ENCODE measurements at places on chromosomes 7 and 10.
A peak's percentile ranks its signal among the peaks of the same experiment; 100 is the strongest.

DNA sequence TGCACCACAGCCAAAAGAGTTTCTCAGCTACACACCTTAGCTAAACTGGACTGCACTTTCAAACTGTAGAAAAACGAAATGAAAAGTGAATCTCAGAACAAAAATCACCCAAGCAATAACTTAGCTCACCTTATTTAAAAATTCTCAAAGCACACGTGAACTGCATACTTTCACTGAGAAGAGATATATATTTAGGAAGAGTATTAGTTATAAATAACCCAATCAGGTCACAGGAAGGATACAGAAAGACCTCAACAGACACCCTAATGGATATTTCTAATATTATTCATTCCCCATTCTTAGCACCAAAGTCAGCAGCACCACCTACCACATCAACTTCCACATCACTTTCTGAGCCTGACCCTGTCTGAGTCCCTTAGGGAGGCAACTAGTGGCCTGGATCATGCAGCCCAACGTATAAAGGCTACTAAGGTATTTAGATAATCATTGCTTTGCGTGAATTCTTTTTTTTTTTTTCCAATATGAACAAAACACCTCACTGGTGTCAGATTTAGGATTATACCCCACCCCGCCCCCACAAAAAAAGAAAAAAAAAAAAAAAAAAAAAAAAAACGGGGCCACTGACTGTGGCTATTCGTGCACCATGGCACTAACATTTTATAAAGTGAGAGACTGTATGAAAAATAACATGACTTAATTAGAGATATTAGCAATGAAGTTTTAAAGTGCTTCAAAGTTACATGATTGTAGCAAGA lies 2.6 kb downstream of the ABI1 start:
- DNase-seq, result no peak

DNA sequence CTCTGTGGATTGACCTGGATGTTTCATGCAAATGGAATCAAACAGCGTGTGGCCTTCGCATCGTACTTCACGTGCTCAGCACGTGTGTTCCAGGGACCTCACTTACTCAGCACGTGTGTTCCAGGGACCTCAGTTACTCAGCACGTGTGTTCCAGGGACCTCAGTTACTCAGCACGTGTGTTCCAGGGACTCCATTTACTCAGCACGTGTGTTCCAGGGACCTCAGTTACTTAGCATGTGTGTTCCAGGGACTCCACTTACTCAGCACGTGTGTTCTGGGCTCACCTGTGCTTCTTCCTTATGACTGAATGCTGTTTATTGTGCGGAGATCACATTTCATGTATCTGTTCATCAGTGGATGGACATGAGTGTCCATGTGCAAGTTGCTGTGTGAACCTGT lies 22.0 kb downstream of the INPP5A start:
- no peak for DNase-seq

DNA sequence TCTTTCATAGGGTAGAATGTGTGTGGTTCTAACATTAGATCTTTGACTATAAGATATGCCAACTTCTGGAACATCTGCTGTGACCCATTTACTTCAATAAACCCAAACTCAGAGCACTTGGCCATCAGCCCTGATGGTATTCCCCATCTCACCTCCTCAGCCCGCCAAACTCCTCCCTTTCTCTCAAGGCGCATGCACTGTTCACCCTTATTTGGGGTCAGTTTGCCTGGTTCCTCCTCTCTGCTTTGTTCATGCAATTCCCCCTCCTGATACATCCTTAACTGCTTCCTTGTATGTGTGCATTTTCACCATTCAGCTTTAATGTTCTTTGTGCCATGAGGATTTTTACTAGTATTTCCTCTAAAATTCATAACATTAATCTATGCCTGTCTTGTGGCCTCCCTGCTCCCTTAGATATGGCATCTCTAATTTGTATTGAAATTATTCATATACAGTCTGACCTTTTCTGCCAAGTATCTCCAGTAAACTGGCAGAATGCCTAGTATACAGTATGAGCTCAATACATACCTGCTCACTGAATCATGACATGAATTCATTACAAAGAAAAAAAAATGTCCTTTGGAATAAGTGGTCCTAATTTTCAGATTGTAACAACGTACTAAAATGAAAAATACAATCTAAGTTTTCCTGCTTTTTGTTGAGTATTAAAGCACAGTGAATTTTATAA lies 336.8 kb upstream of the IGFBP3 start:
- no peak for DNase-seq

DNA sequence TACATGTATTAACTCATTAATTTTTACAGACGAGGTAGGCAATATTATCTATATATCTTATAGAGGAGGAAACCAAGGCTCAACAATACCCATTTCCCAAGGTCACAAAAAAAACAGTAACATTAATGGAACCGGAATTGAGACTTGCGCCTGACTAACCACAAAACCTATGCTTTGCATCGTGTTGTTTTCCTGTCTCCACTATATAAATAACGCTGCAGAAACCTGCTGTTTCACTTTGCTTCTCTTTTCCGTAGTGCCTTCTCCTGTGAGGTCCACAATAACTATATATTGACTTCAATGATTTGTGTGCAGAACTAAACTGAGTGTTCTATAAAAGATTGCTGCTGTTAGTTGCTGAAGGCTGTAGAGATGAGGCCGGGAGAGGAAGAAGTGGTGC lies 97.7 kb upstream of the RPA3 start:
- DNase-seq, result no peak

- DNase-seq, result no peak
Measured at GRCh38 chr7:11895337-11895736, 63.3 kb upstream of the THSD7A start.

- DNase-seq, result no peak
Measured at GRCh38 chr10:118028619-118029018, 18.1 kb downstream of the RAB11FIP2 start.

DNA sequence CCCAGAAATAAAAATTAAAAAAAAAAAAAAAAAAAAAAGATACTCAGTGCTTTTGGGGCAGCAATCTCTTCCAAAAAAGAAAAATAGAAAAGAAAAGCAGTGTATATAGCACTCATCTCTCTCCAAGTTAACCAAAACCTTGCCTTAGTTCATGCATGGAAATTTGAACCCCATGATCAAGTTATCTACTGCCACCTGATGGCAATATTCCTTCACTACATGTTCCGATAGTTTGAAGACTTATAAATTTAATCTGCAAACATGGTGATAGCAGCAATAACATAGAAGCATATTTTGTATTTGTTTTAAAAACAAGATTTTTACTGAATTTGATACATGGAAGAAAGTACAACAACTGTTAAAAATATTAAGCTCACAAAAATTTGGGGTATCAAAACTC lies 48.6 kb upstream of the SLIT1 start:
- no peak for DNase-seq

GRCh38 chr10:93816123-93816747 lies 58.5 kb downstream of the LGI1 start:
- no peak for DNase-seq

GRCh38 chr7:151008511-151009323 lies 15.6 kb downstream of the ATG9B start:
- peak; percentile 80 for DNase-seq

DNA sequence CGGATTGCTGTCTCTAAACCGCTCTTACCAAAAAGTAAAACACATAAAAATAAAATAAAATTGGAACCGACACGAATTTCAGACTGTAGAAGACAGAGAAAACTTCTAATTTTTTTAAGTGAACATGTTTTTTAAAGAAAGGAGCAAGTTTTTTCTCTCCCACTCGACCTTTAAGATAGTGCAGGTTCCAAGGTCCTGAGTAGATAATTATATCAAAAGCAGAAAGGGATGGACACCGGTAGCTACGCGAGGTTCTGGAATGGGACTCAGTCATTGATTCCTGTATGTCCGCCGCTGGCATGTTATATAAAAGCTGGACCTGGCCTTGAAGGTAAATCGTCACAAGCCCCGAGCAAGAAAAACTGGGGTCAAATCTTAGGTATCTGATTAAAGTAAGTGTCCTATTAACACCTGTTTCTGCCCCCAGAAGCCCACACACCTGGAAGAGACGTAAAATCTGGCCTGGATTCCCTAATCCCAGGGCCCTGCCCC lies 462 bp upstream of the CISD1 start:
- no peak for DNase-seq

- DNase-seq, result no peak
Measured at GRCh38 chr7:121547544-121548092, 151.5 kb upstream of the FAM3C start.

GRCh38 chr10:103747193-103747865 lies 108.0 kb downstream of the SH3PXD2A start:
- DNase-seq, result no peak

- DNase-seq, result no peak
Measured at GRCh38 chr10:30057421-30057841, 2.0 kb downstream of the JCAD start.

- DNase-seq, result no peak
Measured at GRCh38 chr10:76234499-76235226, 803.2 kb downstream of the LRMDA start.

DNA sequence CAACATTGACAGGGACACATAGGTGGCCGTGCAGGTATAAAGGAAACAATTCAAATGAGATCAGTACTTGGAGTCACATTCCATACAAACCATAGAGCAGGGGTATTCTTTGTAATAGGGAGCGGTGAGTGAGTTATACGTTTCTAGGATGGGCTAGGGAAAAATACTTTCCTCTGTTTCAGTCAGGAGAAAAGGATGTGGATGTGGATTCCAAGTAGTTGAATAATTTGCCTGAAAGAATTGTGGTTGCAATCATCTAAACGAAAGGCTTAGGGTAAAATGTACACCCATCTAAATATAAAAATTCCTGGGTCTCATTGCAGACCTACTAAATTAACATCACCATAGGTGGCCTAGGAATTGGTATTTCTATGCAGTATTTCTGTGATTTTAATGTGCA lies 270.7 kb upstream of the IGFBP3 start:
- no peak for DNase-seq

DNA sequence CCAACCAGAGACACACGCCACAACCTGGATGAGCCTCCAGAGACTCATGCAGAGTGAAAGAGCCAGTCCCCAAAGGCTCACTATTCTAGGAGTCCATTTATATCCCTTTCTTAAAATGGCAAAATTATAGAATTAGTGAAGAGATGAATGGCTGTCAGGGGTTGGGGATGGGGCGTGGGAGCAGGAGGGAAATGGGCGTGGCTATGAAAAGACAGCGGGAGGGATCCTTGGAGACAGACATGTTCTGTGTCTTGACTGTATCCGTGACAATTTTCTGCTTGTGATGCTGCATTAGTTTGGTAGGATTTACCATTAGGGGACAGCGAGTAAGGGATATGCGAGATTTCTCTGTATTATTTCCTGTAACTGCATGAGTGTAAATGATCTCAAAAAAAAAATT lies 33.0 kb downstream of the FAM53B start:
- DNase-seq, result no peak

DNA sequence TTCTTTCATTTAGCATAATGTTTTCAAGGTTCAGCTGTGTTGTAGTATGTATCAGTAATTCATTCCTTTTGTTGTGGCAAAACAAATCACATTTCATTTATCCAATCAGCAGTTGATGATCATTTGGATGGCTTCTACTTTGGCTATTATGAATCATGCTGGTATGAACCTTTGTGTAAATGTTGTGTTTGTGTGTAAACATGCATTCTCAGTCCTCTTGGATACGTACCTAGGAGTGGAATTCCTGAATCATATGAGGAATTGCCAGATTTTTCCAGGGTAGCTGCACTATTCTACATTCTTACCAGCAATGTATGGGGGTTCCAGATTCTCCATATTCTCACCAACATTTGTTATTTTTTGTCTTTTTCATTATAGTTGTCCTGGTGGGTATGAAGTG lies 578.5 kb upstream of the MKI67 start:
- DNase-seq, result no peak

DNA sequence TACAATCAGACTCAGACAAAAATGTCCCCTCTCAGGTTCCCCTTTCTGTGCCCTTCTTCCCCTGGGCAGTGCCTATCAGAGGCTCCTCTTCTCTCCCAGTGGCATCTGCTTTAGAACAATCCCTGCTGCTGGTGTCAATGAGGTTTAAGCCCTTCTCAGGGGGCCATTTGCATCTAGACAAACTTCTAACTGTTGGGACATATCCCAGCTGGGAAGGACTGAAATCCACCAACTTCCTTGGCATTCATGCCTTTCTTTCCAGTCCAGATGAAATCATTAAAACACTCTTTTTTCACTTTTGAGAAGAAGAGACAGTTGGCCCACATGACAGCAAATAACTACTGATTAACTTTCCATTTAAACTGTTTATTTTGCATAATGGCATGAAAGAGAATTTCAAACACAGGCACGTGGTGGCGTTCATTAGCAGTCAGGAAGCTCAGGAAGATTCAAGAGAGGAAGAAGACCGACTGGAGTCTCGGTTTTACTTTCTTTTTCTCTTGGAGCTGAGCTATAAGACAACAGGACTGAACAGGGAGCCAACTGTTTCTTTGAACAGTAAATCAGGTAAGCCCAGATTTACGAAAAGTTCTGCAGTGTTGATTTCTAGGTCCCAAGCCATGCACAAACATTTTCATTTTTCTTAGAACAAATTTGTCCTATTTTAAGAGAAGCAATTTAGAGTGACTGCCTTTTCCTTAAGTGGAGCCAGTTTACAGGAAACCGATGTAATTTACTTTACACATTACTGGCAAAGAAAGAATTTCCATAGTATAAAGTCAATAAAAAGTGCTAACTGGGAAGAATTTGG lies at the start of gene GIMAP2:
Gene GIMAP2 (plus strand): TSS at position 488 of the 811 bp plus-strand sequence. CDS start 1,354 bp downstream, outside the sequence.
- no peak for DNase-seq

- DNase-seq, result no peak
Measured at GRCh38 chr7:33500703-33501701, 371.6 kb downstream of the BBS9 start.

DNA sequence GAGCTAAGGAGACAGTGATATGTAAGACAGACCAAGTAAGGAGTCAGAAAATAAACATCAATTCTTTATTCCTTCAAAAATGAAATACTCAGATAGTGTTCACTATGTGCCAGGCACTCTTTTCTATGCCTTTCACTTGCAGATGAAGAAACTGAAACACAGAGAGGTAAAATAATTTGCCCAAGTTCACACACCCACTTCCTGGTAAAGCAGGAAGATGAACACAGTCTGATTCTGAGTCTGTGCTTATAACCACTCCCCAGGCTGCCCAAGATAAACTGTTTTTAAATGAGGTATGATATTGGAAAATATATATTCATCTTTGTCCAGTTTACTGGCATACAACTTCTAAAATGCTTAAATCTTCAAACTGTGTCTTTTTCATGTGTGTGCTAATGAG lies 294.4 kb upstream of the NPVF start:
- no peak for DNase-seq

GRCh38 chr10:123087786-123088185 lies 48.0 kb upstream of the HMX3 start:
- DNase-seq, result no peak

GRCh38 chr7:491958-492713 lies 27.5 kb downstream of the PDGFA start:
- DNase-seq, result no peak

DNA sequence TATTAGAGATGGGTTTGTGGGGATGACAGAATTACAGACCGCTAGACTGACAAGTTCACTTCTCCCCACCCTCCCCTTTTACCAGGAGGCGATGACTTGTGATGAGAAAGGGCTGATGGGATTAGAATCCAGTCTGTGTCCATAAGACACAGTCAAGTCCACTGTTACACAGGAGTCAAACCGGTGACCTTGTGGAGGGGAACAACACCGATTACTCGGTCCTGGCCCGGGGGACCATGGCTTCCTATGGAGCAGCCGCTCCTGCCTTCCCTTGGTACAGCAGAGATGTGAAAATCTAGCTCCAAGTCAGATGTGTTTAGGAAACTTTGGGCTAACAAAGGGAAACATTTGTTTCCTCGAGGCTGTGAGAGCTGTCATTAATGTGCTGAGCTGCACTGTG lies 105.5 kb downstream of the ACTR3B start:
- no peak for DNase-seq

Data from activated CD8-positive, alpha-beta memory T cell treated with anti-CD3 and anti-CD28 coated beads, Interleukin-2, amount 50 U/mL, for 4 hours (primary cell).